K562 (cell line): ENCODE measurements at places on chromosomes 3 and 15.
A peak's percentile ranks its signal among the peaks of the same experiment; 100 is the strongest.

DNA sequence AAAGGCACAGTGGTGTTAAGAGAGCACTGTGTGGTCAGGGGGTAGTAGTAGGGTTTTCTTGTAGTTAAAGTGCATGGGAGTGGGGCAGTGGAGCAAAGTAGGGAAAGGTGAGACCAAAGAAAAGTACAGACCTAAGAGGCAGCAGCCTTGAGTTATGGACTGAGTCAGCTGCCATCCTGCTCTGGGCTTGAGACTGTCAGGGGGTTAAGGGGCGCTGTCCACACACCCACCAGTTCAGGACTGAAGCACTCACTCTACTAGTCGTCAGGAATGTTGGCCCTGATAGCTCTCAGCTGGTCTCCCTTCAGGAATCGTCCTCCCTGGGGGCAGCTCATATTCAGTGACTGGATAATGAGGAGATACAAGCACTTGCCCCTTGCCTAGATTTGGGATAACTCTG is 7.9 kb downstream of the CCR4 start:
- no peak for DNase-seq

DNA sequence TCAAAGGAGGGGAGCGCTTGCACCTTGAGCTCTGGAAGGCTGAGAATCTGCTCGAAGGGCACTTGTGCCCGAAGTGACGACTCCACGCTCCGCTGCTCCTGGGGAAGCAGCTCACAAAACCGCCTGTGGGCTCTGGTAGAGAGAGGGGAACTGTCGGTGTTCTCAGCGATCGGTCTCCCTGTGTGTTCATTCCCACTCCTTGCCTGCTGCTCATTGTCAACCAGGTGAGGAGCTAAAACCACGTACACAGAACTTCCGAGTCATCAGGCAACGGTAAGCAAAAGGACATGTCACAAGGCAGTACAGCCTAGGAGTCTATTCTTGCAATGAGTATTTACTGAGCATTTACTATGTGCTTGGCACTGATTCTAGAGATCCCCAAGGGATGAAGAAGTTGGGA is 1.5 kb downstream of the CIB1 start:
- DNase-seq = no peak

DNA sequence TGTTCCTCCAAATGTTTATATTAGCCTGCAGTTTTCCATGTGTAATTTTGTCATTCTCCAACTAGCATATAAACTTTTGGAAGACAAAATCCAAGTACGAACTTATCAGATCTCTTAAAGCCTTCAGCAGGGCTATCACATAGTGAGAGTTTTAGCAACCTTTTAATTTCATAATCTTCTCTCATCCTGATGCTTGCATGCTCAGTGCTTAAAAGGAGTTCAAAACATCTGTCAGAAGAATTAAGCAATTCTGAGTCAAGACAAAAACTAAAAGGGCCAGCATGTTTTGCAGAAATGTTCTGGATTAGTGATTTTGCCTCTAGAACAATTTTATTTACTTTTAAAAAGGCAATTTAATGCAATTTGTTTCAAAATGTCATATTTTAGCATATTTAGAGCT is 73.4 kb upstream of the SLC2A2 start:
- no peak for DNase-seq

- DNase-seq = no peak
Measured at GRCh38 chr3:123070510-123070909, 3.7 kb downstream of the PDIA5 start.

DNA sequence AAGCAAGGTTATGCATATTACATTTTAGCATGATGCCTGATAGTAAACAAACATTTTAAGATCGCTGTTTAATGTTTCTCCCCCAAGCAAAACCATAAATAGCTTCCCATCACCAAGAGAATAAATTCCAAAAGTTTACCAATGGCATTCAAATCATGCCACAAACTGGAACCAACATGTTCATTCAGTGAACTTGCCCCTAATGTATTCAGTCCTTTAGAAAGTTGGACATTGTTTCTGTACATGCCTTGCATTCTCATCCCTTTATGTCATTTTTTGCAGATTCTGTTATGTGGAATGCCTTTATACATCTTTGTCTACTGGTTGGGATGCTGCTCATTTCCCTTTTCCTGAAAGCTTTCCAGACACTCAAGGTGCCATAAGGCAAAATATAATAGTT is 105.5 kb downstream of the PYDC2 start:
- DNase-seq = no peak

- no peak for DNase-seq
Measured at GRCh38 chr3:32956750-32957570, 5.5 kb downstream of the CCR4 start.

DNA sequence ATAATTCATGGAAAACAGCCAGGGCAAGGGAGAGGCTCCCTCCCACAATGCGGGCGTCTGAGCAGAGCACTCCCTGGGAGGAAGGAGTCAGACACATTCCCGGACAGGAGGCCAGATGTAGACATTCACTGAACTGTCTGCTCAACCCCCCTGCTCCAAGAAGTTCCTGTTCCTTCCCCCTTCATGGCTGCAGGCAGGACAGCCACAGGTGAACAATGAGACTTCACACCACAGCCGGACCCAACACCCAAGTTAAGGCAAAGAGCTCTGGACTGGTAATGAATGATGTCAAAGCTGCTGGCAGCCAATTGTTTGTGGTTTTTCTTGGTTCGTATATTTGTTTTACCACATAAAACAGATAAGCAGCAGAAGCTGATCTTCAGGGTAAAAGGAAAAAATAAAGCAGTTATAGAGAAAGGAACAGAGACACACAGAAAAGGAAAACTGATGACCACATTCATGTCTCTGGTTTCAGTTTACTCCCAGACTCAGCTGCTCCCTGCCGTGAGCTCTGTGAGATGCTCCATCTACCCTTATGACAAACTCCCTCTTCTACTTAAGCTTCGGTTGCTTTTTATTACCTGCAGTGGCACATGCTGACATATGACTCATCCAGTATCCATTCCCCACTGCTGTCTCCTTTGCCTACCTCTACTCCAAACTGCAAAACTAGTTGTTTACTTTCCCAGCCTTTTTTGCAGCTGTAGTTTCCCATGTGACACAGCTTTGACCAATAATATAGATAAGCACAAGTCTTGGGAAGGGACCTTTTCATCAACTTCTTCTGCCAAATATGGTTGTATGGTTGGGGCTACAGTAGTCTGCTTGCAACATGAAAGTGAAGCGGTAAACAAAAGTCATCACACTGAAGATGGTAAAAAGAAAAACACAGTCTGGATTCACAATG is 33.1 kb downstream of the DZIP1L start:
- no peak for DNase-seq

DNA sequence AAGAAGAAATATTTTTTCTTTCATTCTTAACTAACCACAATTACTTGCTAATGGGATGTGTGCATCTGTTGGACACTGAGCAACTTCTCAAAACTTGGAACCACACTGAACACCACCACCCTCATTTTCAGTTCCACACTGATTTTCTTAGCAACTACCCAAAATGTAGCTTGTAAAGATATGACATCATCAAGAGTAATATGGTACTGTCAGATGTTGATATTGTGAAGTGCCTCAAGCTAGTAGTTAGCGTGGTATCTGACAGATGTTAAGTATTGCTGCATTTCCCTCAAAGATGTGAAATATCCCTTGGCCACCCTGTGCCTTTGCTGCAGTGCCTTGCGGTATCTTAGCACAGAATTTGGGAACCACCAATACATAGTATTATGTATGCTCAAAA is 9.3 kb downstream of the RFTN1 start:
- DNase-seq = no peak

- no peak for DNase-seq
Measured at GRCh38 chr3:89565098-89565497, 457.7 kb downstream of the EPHA3 start.

DNA sequence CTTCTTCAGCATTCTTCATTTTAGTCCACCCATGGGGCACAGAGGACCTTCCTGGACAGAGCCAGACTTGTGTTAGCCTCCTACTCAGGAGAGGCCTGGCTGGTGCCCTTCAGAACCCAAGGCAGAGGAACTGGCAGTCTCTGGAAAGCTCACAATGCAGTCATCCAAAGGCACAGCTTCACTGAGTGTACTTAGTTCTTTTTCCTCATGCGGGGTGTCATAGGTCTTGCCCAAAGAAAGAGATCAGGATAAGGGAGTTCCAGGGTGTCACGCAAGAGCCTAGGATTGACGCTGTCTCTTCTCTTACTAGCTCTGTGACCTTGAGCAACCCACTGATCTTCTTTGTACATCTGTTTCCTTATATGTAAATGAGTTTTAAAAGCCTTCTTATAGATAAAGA is 58.7 kb downstream of the CD200 start:
- DNase-seq = no peak

GRCh38 chr3:83928391-83928790 is 1030.4 kb upstream of the CADM2 start:
- DNase-seq = peak; percentile 11

- no peak for DNase-seq
Measured at GRCh38 chr15:58501006-58501405, 69.2 kb downstream of the LIPC start.

GRCh38 chr15:27902680-27903385 is 196.3 kb downstream of the OCA2 start:
- no peak for DNase-seq

GRCh38 chr3:106288781-106289180 is 420.0 kb upstream of the CBLB start:
- DNase-seq = no peak

DNA sequence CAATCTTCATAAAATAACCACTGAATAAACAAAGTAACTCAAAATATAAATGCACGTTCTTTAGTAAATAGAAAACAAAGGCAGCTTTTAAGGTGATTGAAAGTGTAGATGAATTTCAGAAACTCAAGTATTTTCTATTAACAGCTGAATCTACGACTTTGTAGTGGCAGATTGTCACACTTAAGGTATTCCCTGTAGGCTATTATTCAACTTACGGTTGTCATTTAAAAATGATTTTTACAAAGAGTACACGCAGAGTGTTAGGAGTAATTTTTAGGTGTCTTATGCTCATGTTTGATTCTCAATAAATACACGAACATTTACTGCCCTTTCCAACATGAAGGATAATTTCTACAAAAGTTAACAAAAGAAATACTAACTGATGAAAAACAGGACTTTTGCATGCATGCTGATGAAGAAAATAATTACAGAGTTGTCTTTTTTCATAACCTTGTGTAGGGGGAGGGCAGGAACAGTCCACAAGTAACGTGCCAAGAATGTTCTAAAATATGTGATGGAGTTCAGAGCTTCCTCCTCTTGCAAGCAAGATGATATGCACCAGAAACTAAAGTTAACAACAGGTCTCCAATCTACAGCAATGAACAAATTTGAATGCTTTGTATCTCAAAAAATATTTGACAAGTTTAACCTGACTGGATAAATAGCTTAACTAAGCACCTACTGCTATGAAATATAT is 16.7 kb downstream of the DCBLD2 start:
- DNase-seq = no peak

GRCh38 chr15:31221936-31222515 is 104.6 kb upstream of the KLF13 start:
- DNase-seq = no peak
